Activated CD4-positive, alpha-beta T cell treated with anti-CD3 and anti-CD28 coated beads, Interleukin-2, Interleukin-4, amounts not matched to agents 100 ng/mL and 50 ng/mL, durations not matched to agents 16 hours and 8 hours (primary cell): ENCODE measurements at places on chromosomes 3 and 15.
A peak's percentile ranks its signal among the peaks of the same experiment; 100 is the strongest.

DNA sequence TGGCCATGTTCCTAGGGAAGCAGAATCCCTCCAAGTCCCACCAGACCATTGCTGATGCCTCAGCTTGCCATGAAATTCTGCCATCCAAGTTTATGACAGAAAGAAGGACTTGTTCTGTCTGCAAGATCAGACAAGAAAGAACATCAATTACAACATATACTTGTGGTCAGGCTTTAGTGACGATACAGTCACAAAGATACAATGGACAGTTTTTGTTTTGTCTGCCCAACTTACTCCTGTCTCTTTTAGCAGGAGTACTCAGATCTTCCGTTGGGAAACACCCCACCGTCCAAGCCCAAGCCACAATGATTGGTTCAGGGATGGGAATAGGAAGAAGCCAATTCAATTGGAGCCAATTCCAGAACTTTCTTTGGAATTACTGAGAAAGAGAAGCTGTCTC, 15.7 kb downstream of the KLHL6 start:
- no peak for DNase-seq

- DNase-seq = no peak
Observed at GRCh38 chr3:13341229-13341905, 78.8 kb downstream of the NUP210 start.

GRCh38 chr3:33044676-33045075, 52.3 kb downstream of the GLB1 start:
- DNase-seq = no peak

DNA sequence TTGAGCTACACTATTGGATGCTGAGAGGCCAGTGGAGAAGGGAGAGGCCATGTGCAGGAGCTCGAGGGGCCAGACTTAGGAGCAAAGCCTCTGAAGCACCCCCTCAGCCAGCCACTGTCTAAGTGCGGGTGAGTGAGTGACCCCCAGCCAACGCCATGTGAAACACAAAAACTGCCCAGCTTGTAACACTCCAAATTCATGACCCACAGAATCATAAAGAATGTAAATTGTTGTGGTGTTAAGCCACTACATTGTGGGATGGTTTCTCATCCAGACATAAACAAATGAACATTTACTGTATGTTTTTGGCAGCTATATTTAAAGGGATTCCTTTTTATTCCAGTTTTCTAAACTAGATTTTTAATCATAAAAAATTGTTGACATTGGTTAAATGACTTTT, 27.2 kb upstream of the TMEM158 start:
- DNase-seq = no peak

DNA sequence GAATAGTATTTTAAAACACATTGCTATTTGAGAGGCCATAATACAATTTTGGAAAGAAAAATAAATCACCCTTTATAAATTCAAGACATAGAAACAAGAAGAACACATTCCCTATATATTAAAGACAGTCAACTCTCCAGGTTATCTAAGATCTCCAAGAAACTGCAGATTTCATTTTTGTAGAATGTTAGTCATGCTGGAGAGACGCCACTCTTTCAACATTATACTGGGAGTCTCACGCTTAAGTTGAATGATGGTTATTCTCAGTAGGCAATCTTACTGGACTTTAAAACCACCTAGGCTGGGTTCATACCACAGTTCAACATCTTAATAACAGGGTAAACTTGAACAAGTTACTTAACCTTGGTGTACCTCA, 3.6 kb upstream of the CHRM5 start:
- DNase-seq = no peak

DNA sequence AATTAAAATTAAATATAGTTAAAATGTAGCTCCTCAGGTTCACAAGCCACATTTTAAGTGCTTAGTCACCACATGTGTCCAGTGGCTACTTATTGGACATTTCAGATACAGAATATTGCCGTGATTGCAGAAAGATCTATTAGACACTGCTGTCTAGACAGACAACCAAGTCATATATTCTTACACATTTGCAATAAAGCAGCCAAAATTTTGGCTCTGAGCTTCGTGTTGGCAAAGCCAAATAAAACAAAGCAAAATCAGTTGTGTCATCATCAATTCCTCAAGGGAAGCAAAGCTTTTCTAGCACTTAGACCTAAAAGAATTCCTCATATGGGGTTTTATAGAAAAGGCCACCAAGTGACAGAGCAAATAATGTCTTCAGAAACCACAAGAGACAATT, 193.1 kb upstream of the LPP start:
- DNase-seq = no peak

- no peak for DNase-seq
Observed at GRCh38 chr3:37898424-37898823, 36.7 kb downstream of the CTDSPL start.

DNA sequence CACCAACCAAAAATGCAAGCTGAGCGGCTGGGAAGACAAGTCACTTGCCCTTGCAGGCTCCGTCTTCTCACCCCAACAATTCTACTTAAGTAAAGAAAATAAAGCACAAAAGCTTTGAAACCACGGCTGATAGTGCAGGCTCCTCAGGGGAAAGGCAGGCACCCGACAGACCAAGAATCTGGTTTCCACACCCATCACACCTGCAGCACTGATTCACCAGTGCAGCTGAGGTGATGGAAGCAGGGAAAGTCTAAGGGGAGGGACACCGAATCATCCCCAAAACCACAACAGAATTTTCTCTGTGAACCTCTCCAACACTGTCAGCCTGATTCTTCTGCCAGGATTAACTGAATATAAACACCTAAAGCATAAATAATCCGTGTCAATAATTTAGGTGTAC, 62.0 kb upstream of the NSMCE3 start:
- no peak for DNase-seq

- DNase-seq = no peak
Observed at GRCh38 chr3:57142411-57142723, 22.8 kb downstream of the IL17RD start.

GRCh38 chr15:59689626-59690236, 611 bp upstream of the BNIP2 start:
- peak; percentile 71 for DNase-seq

DNA sequence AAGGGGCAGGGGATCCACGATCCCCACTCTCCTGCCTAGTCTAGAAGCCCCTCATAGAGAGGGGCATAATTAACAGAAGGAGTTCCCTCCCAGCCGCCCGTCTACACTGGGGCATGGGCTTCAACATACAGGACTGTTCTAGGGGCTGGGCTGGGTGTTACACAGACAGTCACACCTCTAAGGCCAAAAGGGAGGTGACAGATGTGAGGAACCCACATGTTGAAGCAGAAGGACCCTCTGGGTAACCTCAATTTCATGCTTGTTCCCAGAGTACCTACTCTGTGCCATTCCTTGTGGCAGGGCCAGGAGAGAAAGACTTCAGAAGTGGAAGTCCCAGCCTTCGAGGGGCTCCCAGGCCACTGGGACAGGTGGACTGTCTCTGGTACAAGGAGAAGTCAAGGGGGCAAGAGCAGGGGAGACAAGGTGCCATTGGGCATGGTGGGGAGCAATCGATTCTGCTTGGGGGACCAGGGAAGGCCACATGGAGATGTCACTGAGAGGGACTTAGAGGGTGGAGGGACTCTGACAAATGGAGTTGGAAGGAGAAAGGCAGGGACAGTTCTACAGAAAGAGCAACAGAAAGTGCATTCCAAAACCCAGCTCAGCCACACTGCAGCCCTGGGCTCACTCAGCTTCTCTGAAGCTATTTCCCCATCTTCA, 71.3 kb downstream of the CPN2 start:
- no peak for DNase-seq

GRCh38 chr3:118977118-118977517, 57.5 kb downstream of the IGSF11 start:
- no peak for DNase-seq

- no peak for DNase-seq
Observed at GRCh38 chr3:12722226-12722625, 36.8 kb downstream of the TMEM40 start.

GRCh38 chr3:97793420-97794019, 28.3 kb upstream of the CRYBG3 start:
- DNase-seq = peak; percentile 59

DNA sequence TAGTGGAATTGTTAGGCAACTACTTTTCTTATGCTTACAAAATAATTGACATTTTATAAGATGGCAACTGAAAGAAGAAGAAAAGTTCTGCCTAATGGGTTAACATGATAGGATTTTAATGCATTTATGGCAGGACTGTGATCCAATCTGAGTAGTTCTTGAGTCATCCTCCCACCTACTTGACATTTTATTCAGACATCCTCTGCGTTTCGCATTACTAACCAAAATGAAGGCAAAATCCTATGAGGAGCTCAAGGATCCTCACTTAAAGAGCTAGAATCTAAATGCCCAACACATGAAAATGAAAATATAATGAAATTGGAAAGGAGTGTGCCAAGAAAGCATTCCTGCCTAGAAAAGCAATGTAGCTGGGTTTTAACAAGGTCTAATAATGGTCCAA, 581.1 kb upstream of the SEMA6D start:
- DNase-seq = no peak

- DNase-seq = no peak
Observed at GRCh38 chr15:71218272-71218805, 103.1 kb downstream of the THSD4 start.

GRCh38 chr15:51322621-51323296, 15.6 kb downstream of the CYP19A1 start:
- DNase-seq = no peak

- peak; percentile 44 for DNase-seq
Observed at GRCh38 chr3:3127432-3128010, 781 bp downstream of the TRNT1 start.

GRCh38 chr3:15199493-15200105, 6.4 kb upstream of the CAPN7 start:
- no peak for DNase-seq

GRCh38 chr3:158355623-158356588, 215.1 kb upstream of the MLF1 start:
- no peak for DNase-seq

- DNase-seq = no peak
Observed at GRCh38 chr15:38672814-38673670, 108.4 kb upstream of the RASGRP1 start.

DNA sequence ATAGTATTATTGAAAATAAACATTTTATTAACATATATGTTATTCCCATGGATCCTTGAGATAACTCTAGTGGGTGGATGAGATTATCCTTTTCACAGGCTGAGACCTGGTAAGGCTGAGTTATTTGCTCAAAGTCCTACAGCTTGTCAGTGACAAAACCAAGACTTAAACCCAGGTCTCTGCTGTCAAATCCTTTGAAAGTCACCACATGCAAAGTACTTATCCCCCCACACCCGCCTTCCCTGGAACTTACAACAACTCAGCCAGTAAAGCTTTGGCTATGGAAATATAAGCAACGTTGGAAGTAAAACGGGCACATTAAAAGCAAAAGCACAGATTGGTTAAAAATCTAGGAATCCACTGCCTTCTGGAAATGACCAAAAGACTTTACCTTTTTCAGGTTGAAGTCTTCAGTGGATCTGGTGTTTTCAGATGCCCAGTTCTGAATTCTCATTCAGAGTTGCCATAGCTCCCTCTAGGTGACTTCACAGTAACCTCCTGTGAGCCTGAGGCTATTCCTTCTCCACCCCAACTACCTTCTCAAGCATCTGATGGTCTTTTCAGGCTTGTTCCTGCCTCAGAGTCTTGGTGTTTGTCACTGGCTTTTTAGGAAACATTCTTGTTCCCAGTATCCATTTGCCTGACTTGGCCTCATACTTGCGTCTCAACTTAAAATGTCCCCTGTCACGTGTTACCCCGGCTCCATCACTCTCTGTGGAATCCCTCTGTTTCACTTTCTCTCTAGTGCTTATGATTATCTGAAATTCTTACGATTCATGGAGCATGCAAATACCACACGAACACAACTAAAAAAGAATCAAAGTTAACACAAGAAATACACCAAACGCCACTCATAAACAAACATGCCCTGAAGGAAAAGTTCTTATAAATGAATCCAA, 131.2 kb downstream of the MAGI1 start:
- no peak for DNase-seq

DNA sequence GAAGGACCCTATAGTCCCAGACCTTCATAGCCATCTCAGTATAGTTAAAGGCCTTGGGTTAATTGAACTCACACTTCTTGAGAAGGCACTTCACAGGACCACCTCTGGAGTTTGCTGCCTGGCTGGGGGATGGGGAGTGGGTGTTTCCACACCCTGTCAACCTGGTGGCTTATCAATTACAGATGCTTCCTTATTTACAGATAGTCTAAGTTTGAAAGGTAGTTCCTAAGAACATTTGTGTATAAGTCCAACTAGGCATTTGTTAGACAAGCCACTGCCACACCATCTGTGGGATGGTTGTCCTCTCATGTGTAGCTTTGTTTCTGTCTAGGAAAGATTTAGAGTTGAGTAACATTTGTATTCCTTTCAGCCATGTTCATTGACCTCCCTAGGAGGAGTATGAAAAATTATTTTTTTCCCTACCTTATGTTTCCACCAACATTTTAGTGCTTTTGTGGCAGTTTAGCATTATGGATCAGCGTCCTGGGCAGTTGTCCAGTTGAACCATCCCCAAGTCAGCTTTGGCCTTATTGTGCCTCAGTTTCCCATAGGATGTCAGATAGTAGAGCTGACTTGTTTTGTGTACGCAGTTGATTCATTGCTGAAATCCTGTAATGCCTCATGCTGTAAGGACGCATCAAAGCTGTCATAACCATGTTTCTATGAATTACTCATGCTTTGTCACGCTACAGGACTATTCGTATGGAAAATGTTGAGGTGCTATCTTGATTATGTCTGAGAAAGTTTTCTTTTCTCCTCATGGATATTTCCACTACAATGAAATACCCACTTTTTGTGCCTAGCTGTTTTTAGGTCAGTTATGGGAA, 21.2 kb upstream of the SIAH2 start:
- DNase-seq = peak; percentile 91

DNA sequence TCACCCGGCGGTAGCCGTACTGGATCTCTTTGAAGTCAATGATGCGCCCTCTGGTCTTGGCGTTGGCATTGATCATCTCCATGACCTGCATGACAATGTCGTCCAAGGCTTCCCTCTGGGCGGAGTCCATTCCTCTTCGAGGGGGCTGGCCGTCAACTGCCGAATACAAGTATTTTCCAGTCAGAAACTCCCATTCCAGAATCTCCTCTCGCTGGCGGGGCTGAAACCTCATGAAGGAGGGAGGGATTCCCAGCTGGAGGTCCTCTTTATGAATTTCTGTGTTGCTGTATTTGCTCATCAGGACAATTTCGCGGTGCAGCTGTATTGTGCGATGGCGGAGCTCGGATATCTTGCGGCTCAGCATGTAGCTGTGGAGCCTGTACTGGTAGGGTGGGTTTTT, 73.4 kb downstream of the CHSY1 start:
- no peak for DNase-seq

- no peak for DNase-seq
Observed at GRCh38 chr15:48307586-48307985, 23.6 kb upstream of the DUT start.

DNA sequence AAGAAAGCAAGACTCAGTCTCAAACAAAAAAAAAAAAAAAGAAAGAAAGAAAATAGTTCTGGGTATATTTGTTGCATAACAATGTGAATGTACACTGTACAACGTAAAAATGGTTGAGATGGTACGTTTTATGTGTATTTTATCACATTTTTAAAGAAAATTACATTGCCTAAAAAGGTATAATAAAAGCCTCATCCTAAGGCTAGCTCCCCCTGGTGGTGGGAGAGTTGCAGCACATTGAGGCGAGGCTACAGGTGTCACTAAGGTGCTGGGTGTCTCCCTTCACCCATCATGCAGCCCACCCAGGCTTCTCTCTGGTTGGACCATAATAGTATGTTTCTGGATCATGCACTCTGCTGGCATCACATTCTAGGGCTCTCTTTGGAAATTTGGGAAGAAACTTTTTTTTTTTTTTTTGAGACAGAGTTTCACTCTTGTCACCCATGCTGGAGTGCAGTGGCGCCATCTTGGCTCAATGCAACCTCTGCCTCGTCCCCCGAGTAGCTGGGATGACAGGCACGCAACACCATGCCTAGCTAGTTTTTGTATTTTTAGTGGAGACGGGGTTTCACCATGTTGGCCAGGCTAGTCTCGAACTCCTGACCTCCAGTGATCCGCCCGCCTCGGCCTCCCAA, 12.4 kb upstream of the RAB11A start:
- peak; percentile 76 for DNase-seq
